Cerebellar cortex (tissue), 1 donor: ENCODE measurements at places on chromosomes 11 and 22.
A peak's percentile ranks its signal among the peaks of the same experiment; 100 is the strongest.

DNA sequence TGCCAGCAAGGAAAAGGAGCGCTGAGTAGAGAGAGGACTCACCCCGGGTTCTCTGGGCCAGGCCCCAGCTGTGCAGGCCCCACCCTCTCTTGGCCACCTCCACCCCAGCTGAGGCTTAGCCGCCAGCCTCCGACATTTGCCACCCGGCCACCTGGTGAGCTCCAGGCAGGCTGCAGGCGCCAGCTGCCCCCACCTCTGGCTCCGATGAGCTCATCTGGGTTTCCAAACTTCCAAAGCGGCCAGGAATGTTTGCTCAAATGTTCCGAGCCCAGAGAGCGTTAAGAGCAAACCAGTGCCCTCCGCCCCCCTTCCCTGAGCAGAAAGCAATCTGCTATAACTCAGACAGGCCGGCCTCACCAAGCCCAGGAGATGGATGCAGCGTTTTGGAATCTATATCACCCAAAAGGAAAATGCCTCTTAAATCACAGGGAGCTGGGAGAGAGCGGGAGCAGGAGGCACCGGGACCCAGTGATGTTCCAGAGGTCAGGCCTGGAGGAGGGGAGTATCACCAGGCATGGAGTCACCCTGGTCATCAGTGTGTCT, 9.1 kb upstream of the MN1 start:
- no peak for DNase-seq

- no peak for DNase-seq
Measured at GRCh38 chr11:30433831-30434230, 110.9 kb downstream of the ARL14EP start.

- no peak for DNase-seq
Measured at GRCh38 chr11:72685560-72686480, 11.6 kb upstream of the PDE2A start.

- no peak for DNase-seq
Measured at GRCh38 chr11:1889224-1889930, 2.3 kb downstream of the PRR33 start.

GRCh38 chr22:19253143-19253542, 38.4 kb downstream of the CLTCL1 start:
- DNase-seq = no peak

GRCh38 chr22:44085743-44086270, 61.7 kb downstream of the PARVB start:
- peak; percentile 50 for DNase-seq

- DNase-seq = no peak
Measured at GRCh38 chr11:10925149-10925926, 67.5 kb upstream of the ZBED5 start.

DNA sequence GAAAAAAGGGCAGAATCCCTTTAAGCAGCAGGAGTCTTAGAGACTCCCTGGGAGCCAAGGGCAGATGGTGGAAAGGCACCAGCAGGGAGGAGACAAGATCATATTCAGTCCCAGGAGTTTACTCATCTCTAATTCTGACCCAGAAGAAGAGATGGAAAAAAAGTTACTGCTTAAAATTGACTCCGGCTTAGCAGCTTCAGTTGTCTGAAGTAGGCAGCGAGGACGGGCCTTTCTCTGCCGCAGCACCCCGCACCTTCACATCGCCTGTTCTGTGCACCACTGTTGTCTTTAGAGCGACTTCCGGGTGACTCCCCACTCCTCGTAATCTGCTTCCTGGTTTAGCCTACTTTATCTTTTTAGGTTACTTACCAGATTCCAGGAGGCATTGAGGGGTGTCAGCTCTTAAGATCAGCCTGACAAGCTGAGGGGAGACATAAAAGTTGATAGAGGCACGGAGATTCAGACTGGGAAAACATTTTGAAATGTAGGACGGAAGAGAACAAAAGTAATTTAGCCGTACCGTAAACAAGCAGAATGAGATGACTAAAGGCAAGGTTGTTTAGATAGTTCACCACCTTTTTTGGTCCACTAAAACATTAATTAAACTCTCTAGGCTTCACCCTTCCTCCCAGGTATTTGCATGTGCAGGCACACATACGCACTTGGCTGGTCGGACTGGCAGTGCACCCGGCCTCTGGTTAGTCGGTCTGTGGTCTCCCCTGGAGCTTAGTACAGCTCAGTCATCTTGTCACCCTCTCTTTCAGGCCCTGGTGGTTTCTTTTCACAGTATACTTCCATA, 74.3 kb downstream of the CECR2 start:
- DNase-seq = peak; percentile 57
